CD14-positive monocyte (primary cell): ENCODE measurements at places on chromosomes 1 and 21.

GRCh38 chr1:198245379-198245778 is 88.6 kb downstream of the NEK7 start:
- DNase-seq: no peak

DNA sequence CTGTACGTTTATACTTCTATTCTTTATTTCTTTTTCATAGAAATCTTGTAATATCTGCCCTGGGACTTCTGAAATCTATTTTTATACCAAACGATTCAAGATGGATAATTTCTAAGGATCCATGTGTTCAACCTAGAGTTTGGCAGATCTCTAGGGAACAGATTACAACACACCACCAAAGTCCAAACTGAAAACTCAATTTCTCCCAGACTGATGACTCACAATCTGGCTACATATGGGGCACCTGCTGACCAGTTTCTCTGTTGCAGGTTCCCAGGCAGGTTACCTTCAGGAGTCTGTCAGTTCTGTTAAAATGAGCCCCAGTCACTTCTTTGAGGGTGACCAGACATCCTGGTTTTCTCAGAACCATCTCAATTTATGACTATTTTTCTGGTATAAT is 439.4 kb downstream of the GPATCH2 start:
- DNase-seq: no peak

- no peak for DNase-seq
These were observed 52.4 kb upstream of the LRP8 start for GRCh38 chr1:53380296-53380695.

- no peak for DNase-seq
These were observed 122.6 kb downstream of the FCRL5 start for GRCh38 chr1:157429601-157430240.
